ENCODE measurements at places on chromosomes 12 and 14.

- no peak for DNase-seq
Observed at GRCh38 chr12:3945671-3946070, 72.5 kb upstream of the PARP11 start.

DNA sequence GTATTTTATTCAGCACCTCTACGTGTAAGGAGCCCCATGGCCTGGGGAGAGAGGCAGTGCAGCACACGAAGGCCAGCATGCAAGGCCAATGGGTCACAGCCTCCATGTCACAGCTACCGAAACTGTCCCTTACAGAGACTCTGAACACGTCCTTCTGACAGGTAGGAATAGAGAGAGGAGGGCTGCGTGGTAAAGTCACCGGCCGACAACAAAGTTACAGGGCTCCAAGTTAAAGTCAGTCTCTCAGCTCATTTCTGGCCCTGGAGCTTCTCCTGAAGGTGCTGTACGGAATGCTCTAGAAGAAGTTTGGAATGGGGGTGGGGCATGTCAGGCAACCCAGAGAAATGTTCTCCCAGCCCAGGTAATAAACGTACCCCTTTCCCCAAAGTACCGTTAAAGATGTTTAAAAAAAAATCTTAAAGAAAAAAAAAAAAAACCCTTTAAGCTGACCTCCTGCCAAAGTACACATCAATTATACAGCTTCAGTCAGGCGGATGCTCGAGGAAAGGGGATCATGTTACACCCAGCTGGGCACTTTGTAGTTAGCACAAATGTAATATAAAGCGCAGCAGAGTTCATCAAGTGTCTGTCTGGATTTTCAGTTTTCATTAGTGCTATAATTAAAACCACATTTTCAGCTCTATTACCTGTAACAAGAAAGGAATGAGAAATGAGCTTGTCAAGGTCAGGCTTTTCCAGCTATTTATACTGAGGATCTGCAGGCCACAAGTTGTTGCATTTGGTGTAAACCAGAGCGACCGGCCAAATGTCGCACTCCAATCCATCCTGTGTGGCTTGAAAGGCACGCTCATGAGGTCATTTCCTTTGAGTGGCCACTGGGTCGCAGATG lies 53.3 kb upstream of the CDKN3 start:
- peak; percentile 83 for DNase-seq

GRCh38 chr12:110972866-110973265 lies 52.5 kb upstream of the MYL2 start:
- DNase-seq: no peak

DNA sequence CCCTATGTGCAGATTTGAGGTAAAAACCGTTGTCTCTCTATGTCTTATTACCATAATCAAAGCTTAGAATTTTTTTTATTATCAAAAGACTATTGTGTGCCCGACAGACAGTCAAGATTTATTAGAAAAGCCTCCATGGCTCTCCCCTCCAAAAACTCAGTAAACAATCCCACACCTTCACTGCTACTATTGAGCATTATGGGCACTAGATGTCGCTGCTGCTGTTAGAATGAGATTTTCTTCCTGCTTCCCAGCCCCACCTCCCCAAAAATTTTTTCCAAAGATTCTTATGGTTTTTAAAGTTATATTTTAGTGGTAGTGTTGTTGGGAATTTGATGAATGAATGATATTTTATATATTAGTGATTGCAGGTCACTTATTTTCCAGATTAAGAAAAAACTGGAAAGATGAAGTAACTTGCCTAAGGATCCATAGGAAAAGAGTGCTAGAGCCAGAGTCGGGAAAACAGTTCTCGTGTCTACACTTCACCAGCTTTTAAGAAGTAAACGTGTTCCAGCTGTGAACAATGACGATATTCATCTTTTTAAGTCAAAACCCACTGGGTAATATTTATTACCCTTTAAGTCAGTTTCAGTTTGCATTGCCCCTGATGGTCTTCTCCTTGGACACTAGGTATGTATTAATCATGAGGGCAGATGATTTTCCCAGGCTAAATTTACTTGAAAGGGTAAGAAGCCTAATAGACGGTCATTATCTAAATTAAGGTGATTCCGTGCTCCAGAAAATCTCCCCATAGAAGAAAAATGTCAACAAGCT lies 12.2 kb upstream of the FOXG1 start:
- DNase-seq: no peak

DNA sequence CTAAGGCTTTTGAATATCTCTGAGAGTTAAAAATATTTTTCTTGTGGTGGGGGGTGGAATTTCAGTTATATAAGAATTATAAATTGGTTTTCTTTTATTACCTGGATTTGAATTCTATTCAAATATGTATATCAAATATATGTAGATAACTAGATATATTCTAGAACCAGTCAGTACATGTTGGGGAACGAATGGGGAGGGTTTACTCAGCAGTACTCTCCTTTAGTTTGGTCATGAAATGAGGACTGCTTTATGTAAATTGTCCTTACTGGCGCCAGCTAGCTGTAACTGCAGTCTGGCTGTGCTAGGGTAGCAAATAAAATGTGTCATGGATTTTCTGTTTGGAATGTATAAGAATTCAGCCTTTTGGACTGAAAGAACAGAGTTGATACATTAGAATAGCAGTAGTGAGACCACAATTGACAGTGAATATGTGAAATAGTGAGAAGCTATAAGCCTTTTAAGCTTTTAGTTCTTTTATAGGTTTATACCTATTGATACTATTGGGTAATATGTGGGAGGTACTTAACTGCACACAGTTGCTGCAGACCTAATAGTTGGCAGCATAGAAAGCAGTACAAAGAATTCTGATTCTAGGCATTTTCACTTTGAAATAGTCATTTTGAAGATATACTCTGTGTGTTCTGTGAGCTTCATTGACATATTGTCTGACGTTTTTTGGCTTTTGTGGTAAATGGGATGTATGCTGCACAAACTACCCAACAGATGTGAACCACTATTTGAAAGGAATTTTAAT lies 29.0 kb downstream of the ATF7IP start:
- peak; percentile 88 for DNase-seq
